ENCODE measurements at places on chromosomes 2 and 18. TPM values are rescaled to one million over a fixed set of nuclear protein-coding genes. Genes with fewer than 3 reads are reported as not detected.
A peak's percentile ranks its signal among the peaks of the same experiment; 100 is the strongest.

DNA sequence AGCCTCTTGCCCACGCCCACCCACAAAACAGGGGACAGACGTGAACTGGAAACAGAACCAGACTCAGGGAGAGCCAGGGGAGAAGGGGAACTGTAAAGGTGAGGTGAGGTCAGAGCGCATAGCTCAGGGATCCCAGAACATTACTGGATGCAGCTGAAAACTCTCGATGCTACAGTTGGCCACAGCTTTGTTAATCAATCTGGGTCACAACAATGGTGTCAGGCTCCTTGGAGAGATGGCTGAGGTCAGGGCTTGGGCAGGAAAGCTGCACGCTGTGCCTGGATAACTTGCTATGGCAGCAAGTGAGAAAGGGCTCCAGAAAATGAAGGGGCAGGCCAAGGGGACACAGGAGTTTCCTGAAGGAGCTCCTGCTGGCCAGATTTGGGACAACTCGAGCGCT, 263.3 kb downstream of the TFCP2L1 start:
- no peaks in the 10 kb centered on the region for H3K36me3 ChIP-seq
- DNase-seq = no peak
- H3K4me1 ChIP-seq = no peaks in the 10 kb centered on the region
- no peak overlapping the region for H3K4me3 ChIP-seq
- no peak overlapping the region for H3K27ac ChIP-seq

The HDHD2 gene
- 21.7 TPM for total RNA-seq

The XIRP2 gene
- not detected for total RNA-seq

The GREB1L gene
- total RNA-seq = not detected

The DIS3L2 gene
- total RNA-seq = 15.5 TPM

DNA sequence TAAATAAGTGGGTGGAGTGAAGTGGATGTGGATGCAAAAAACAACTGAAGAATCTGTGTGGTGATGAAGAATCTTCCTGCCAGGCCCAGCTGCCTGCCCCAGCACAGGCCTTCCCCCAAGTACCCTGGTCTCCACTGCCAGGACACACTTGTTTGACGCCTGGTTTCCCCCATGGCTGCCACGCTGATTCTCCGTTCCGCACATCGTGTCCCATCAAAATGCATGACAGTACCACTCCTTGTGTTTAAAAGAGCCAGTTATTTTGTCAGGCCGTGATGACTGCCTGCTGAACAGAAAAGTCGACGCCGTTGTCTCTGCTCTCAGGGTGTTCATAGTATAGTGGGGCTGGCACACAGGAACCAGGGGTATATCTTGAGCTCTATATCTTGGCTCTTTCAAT, 50.3 kb upstream of the KYNU start:
- DNase-seq = peak; percentile 23
- no peaks in the 10 kb centered on the region for H3K4me1 ChIP-seq
- no peaks in the 10 kb centered on the region for H3K36me3 ChIP-seq

DNA sequence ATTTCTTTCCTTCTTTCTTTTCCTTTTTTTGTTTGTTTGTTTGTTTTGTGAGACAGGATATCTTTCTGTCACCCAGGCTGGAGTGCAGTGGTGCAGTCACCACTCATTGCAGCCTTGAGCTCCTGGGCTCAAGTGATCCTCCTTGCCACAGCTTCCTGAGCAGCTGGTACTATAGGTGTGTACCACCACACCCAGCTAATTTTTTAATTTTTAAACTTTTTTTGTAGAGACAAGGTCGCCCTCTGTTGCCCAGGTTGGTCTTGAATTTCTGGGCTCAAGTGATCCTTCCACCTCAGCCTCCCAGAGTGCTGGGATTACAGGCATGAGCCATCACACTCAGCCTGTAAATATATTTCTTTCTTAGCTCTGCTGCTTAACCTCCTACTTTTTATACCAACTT, 83.4 kb upstream of the CYP20A1 start:
- no peak overlapping the region for H3K27ac ChIP-seq
- H3K4me3 ChIP-seq = no peak overlapping the region
- H3K27me3 ChIP-seq = no peaks in the 10 kb centered on the region
- H3K36me3 ChIP-seq = no peaks in the 10 kb centered on the region

DNA sequence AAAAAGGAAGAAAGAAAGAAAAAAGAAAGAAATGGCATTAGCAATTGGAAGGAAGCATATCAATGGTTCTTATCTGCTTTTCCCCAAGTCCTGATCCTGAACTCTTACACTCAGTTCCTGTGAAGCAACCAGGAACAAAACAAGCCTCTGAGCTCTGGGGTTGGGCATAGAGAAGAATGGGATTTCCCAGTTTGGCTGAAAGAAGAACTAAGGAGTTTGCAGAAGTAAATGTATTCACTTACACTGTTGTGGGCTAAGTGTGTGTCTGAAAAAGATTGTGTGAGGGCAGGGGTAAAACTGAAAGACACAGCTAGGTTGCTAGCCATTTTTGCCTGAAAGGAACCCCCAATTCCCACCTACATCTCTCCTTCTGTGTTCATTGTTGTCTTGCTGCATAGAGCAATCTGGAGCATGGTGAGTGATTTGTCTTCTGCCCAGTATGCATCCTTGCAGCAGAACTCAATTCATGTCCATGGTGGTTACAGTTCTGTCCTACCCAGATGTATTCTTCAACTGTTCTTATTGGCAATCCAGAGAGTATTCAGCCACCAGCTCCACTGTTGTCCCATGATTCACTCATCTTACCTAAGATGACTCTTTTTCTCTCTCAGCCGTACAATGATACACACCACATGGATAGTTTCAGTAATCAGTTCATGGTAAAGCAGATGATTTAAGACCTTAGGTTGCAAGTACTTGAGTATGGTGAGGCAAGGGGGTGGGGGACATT, 348.7 kb downstream of the ARHGAP15 start:
- H3K4me1 ChIP-seq = no peaks in the 10 kb centered on the region
- H3K27ac ChIP-seq = no peak overlapping the region
- no peaks in the 10 kb centered on the region for H3K36me3 ChIP-seq
- H3K4me3 ChIP-seq = no peak overlapping the region
- DNase-seq = no peak
- no peaks in the 10 kb centered on the region for H3K27me3 ChIP-seq

The RUFY4 gene
- total RNA-seq = not detected

The NR4A2 gene
- total RNA-seq = 1.3 TPM

DNA sequence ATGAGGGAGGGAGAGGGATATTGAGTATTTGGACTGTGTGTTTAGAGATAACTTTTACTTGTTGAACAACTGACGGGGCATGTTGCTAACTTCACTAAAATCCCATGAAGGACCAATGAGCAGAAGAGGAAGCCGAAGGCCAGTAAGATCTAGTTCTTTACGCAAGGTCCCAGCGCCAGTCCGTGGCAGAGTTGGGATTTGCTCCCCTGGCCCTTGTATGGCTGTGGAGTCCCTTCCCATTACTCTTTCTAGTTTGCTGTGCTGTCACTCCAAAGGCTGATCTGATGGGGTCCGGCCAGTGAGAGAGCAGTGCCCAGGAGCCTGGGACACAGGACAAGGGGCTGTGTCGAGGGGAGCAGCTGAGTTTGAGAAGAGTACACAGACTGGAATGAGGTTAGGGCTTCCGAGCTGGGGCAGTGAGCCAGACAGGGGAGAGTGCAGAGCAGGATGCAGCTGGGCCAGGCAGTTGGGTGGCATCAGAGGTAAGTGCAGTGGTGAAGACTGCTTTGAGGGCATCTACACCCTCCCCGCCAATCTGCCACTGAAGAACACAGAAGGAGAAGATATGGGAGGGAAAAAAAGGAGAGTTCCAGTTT, 692.9 kb upstream of the HS6ST1 start:
- no peak overlapping the region for H3K4me3 ChIP-seq
- H3K27ac ChIP-seq = no peak overlapping the region
- no peaks in the 10 kb centered on the region for H3K27me3 ChIP-seq
- H3K4me1 ChIP-seq = peaks cover 12% of the 10 kb centered on the region

DNA sequence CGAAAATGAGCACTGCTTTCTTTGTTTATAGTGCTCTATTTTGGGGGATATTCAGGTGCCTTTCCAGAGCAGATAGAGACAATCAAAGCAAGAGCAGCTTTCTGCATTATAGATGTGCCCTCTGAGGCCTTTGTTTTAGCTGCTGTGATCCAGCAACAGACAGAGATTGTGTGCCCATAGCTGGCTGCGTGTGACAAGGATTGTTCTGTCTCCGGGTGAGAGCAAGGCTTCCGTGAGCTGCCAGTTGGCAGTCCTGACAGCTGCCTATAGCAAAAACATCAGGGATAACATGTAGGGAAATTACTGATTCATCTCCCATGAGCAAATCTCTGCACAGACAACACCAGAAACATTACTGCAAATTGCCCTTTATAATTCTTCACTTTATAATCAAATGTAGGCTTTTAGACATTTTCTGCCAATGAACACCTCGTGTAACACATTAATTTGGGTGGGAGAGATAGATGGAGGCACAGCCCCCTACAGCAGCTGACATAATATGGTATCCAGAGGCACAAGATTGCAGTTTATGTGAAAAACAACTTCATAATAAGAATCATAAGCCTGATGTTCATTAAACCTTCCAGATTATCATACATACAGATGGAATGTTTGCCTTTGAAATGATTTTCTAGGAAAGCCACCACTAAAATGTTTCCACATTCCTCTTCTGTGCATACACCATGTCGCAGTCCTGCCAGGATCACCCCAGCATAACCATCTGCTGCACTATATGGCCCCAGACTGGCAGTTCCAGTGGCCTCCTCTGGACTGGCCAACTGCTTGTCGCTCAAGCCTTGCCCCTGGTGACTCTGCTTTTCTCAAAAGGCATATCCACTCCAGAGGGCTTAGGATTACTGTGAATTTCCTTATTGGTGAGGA, 131.2 kb downstream of the TRIB2 start:
- H3K4me1 ChIP-seq = no peaks in the 10 kb centered on the region
- no peaks in the 10 kb centered on the region for H3K27me3 ChIP-seq
- no peak for DNase-seq
- no peak overlapping the region for H3K27ac ChIP-seq
- H3K4me3 ChIP-seq = no peak overlapping the region
- no peaks in the 10 kb centered on the region for H3K36me3 ChIP-seq

The FIGN gene
- 5.0 TPM for total RNA-seq
